ENCODE measurements at places on chromosomes 11 and 22.

DNA sequence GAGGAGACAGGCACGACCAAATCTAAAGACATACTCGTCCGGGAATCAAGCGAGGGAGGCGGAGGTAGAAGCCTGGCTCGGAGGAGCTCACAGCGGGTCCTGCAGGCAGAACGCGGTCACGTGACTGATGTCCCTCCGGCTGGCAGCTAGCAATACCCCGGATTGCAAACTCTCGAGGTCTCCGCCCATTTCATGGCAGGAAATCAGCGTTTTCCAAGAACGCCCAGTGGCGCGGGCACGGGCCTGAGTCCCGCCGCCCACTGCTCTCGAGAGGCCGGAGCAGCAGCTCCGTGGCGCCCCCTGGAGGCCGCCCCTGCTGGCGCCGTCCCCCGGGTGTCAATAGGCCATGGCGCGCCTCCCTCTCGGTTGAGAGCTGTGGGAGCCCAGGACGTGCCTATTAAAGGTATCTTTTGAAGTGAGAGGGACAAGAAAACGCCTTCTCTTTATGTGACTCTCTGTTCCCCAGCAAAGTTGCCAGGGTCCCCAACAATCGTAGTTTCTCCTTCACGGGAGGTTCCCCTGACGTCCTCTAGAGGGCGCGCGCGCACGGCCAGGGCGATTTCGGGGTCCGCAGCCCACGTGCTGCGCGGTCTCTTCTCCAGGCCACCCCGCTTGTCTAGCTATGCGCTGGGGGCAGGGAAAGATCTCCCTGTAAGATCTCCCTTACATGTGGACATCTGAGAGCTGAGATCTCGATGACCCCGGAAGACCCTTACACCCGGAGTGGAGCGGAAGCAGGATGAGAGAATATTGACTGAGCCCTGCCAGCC lies 37.3 kb upstream of the RBFOX2 start:
- no peak for DNase-seq

DNA sequence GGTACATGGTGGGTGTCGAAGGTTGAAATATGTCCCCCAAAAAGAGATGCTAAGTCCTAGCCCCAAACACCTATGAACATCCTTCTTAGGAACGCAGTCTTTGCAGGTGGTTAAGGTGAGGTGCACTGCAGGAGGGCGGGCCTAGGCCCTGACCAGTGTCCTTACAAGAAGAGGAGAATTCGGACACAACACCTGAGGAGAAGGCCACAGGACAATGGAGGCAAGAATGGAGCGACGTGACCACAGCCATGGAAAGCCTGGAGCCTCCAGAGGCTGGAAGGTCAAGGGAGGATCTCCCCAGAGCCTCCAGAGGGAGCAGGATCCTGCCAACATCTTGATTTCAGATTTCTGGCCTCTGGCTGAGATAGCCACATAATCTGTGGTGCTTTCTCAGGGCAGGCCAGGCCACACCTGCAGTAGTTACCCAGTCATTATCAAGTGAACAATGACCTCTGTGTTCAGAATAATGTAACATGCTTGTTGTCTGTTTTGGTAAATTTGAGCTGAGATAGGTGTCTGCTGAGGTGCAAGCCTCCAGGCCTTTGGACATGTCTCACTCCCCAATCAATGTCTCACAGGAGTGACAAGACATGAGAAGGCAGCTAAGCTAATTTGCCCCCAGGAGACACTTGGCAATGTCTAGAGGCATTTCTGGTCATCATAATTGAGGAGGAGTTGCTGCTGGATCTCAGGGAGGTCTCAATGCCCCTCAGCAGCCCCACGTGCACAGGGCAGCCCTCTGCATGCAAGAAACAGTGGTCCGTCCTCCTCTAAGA lies 498.9 kb downstream of the BRD1 start:
- DNase-seq: no peak

GRCh38 chr11:69010964-69011623 lies 2.0 kb downstream of the MRGPRF start:
- DNase-seq: no peak

DNA sequence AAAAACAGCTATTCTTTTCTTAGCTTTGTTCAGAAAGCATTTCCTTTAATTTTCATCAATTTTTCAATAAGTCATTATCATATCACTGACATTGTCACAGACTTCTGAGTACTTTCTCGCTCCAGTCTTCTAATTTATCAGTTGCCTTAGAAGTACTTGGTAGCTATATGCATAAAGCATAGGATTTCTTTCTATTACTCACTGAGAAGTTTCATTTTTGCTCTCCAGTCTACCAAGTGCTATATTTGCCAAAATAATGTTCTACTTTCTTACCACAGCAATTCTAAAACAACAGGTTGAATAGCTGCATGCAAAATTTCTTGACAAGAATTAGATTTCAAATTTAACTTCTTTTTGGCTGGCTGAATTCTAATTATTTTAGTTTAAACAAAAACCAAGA lies 116.3 kb downstream of the STK33 start:
- DNase-seq: no peak

DNA sequence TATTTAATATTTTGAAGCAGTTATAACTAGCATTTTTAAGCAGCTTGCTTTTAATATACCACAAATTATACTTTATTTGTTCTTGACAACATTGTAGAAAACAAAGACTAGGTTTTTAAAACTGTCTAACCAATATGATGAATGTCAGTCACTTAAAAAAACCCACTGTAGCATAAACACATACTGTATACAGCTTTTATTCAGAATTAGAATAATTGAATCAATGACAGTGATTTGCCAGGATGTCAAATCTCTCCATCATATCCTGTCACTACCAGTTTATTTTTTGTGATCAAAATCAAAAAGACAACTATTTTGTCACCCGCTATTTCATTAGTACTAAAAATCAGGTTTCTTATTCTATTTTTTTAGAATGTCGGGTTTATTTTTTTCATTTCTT lies 26.5 kb downstream of the PAX6 start:
- no peak for DNase-seq

DNA sequence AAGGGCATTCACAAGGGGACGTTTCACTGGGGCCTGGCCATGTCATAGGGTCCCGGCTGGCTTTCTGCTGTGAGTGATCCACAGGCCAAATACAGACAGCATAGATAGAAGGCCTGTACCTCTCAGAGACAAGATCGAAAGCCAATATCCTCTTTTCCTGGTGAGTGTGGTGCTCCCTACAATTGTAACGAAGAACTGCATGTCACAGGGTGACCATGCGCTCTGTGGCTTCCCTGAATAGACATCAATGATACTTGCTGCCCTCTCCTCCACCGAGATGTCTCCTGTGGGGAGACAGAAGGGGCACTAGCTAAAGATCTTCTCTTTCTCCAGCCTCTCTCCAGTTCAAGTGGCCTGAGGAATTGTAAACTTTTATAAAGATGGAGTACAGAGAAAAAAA lies 226.1 kb upstream of the POU2AF2 start:
- no peak for DNase-seq

- no peak for DNase-seq
Observed at GRCh38 chr11:44824300-44824704, 97.5 kb downstream of the TSPAN18 start.

DNA sequence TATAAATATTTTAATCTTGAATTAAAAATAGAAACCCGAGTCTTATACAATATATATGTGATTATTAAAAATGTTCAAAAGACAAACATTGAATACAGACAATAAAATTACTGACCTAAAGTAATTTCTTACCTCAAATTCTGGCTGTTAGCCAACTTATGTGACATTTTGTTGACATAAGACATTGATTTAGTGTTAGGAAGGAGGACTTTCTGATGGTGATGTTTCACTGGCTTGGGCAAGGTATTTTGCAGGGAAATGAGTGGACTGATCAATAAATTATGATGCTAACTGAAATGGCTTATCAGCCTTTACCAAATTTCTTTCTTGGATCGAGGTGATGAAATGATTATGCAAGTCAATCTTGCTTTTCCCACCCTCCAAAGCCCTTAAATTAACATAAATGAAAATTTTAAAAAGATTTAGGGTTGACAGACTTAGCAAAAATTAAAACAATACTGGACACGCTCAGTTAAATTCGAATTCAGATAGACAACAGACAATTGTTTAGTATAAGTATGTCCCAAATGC lies 33.2 kb upstream of the FZD4 start:
- no peak for DNase-seq
